ENCODE measurements at places on chromosomes 1 and 21. TPM values are rescaled to one million over a fixed set of nuclear protein-coding genes. Genes with fewer than 3 reads are reported as not detected.

Gene HSPA6
- total RNA-seq: 0.31 TPM

Gene CA14
- total RNA-seq: 1.7 TPM

Gene MYOG
- not detected for total RNA-seq

Gene PCBP3
- 5.5 TPM for total RNA-seq

Gene ZFP69B
- total RNA-seq: 22.0 TPM

Gene NDC1
- 50.4 TPM for total RNA-seq

Gene ASTN1
- total RNA-seq: 67.4 TPM

Gene KRTAP20-2
- total RNA-seq: not detected

Gene ANKRD35
- 0.62 TPM for total RNA-seq

Gene GUCA2A
- total RNA-seq: not detected

Gene SEMA6C
- 18.6 TPM for total RNA-seq

Gene TM2D1
- 78.9 TPM for total RNA-seq
